ENCODE measurements at places on chromosomes 6 and 20.

- DNase-seq: no peak
Measured at GRCh38 chr6:89270951-89271721, 44.0 kb downstream of the GABRR2 start.

DNA sequence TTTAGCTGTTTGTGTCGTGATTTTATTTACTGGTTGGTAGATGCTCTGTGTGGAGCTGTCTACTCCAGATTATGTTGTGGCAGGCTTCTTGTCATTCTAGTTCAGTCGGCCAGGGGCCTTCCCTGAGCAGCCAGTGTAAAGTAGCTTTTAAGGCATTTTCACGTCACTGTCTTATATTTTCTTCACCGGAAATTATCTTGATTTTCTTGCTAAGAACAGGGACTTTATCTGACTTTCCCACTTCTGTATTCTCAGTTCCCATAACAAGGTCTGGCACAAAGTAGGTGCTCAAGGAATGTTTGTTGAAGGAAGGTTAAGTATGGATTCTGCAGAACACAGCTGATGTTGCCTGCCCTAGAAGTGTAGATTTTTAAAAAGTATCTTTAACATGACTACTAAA, 868 bp downstream of the LTV1 start:
- no peak for DNase-seq

GRCh38 chr6:156533872-156534524, 243.2 kb upstream of the ARID1B start:
- DNase-seq: no peak

GRCh38 chr6:19380293-19380692, 456.9 kb upstream of the ID4 start:
- no peak for DNase-seq

- no peak for DNase-seq
Measured at GRCh38 chr6:96795481-96795880, 41.8 kb downstream of the GPR63 start.

DNA sequence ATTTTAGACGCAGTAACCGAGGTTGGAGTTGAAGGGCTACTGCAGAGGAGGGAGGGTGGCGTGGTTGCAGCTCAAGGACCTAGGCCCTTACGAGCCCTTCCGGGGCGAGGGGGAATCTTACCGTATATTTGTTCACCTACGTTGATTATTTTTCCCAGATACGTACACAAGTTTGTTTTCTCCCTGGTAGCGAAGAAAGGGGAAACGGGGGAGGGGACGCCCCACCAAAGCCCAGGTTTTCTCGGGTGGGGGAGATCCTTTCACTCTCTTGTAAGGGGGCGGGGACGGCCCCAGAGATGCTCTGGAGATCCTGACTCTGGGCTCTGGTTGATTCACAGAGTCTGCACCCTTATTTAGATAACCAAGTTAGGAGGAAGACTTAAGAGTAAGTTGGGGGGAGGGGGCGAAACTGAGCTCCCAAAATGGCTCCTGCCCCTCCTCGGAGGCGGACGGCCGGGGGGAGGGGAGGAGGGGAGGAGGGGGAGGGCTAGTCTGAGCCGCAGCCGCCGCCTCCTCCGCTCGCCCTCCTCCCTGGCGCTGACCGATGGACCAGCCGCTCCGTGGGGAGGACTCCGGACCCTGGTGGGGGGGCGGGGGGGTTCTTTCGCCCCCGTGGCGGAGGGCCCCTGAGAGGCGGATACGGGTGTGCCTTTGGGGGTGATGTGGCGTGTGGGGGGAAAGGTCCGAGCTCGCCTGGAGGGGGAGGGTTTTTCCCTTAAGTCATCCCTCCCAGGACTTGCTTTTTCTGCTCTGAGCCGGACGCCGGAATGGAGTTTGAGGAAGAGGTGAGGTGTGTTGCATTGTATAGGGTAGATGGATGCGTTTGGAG, 2.2 kb downstream of the BRD2 start:
- peak; percentile 81 for DNase-seq

- DNase-seq: no peak
Measured at GRCh38 chr6:142653710-142654420, 291.1 kb downstream of the HIVEP2 start.

DNA sequence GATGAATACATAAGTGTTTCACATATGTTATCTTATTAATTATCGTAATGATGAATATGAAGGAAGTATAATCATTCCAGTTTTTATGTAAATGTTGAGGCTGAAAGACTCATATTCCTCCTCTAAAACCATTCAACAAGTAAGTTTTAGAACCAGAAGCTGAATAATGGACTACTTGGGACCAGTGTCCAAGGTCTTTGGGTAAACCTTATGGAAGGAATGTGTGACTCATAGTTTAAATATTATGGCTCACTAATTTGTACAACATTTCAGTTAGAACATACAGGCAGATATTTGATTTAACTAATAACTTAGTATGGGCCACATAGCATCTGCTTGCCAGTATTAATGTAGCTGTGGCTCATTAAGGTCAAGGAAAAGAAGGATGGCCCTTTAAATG, 209.6 kb downstream of the TFAP2B start:
- DNase-seq: no peak

GRCh38 chr6:41704028-41704427, 31.4 kb downstream of the TFEB start:
- no peak for DNase-seq

- no peak for DNase-seq
Measured at GRCh38 chr6:168885751-168886742, 367.6 kb downstream of the THBS2 start.

DNA sequence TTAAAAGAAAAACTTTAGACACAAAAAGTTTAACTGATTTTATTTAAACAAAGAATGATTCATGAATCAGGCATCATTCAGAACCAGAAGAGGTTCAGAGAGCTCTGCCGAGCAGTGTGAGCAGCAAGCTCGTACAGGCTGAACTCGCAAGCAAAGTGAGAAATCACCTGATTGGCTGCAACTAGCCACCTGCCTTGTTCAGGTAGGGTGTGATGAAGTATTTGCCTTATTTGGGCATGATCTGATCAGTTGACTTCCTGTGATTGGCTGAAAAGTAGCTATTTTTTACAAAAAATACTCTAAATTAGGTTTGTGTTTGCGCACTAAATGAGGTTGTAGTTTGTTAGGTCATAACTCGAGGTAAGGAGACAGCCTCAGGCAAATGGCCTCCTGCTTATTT, 80.7 kb downstream of the HIVEP1 start:
- no peak for DNase-seq

GRCh38 chr6:170532867-170533488, 20.1 kb downstream of the PSMB1 start:
- no peak for DNase-seq

- no peak for DNase-seq
Measured at GRCh38 chr20:41045671-41046070, 17.0 kb downstream of the TOP1 start.
